Pancreas (tissue), 10 donors: ENCODE measurements at places on chromosomes 2 and 18. TPM values are rescaled to one million over a fixed set of nuclear protein-coding genes. Genes with fewer than 3 reads are reported as not detected.
A peak's percentile ranks its signal among the peaks of the same experiment; 100 is the strongest.

GRCh38 chr2:36706021-36706876 lies 9.7 kb downstream of the VIT start:
- no peak for DNase-seq
- no peaks in the 10 kb centered on the region for H3K4me1 ChIP-seq
- H3K27ac ChIP-seq, result no peak overlapping the region
- no peak overlapping the region for H3K4me3 ChIP-seq
- no peaks in the 10 kb centered on the region for H3K27me3 ChIP-seq

DNA sequence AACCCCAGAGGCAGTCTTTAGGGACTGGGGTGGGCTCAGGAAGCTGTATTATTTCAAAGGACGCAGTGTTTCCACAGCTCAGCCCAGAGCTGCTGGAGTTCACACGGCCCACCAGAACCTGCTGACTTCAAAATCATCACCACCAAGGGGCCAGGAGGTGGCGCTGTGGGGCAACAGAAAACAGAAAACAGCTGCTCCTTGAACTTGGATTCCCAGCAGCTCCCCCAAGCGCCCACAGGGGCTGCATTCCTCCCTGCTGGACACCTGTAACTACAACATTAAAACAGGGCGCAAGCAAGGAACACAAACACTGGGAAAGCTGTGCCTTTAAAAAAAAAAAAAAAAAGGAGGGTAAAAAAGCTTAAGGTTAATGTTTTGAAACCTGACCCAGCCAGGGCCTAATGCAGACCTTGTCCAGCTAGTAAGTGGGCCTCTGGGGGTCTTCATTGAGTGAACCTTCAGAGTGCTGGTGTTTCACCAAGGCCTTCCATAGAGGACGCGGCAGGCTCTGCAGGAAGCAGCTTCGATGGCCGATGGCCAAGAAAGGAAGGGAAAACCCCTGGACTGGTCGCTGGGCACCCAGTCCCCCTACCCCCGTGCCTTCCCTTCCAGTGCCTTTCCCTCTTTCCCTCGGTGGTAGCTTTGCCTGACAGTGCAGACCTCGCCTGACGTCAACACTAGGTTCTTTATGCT lies 25.9 kb downstream of the MLPH start:
- no peaks in the 10 kb centered on the region for H3K36me3 ChIP-seq
- DNase-seq, result peak; percentile 91
- H3K27ac ChIP-seq, result peak overlapping the region; percentile 35

DNA sequence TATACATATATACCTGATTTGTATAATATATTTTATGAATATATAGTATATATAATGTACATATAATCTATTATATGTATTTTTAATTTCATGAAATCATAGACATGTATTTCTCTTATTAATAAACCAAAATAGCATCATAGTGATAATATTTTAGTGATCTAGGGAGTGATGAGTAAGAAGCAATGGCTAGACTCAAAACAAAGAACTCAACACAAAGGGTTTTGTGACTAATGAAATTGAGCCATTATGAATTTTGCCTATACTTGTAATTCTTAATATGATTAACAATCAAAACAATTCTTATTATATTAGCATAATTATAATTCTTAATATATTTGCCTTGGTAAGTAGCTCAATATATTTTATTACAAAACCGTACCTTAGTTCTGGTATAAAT lies 1614.1 kb upstream of the TMEFF2 start:
- no peak overlapping the region for H3K27ac ChIP-seq
- DNase-seq, result no peak
- no peaks in the 10 kb centered on the region for H3K36me3 ChIP-seq
- no peaks in the 10 kb centered on the region for H3K4me1 ChIP-seq

GRCh38 chr2:155377266-155377680 lies 678.8 kb downstream of the KCNJ3 start:
- no peak overlapping the region for H3K4me3 ChIP-seq
- no peak for DNase-seq
- H3K27me3 ChIP-seq, result no peaks in the 10 kb centered on the region
- no peak overlapping the region for H3K27ac ChIP-seq
- no peaks in the 10 kb centered on the region for H3K36me3 ChIP-seq

GRCh38 chr18:9690418-9691188 lies 17.5 kb upstream of the RAB31 start:
- no peak overlapping the region for H3K4me3 ChIP-seq
- no peak for DNase-seq
- H3K27me3 ChIP-seq, result no peaks in the 10 kb centered on the region
- H3K36me3 ChIP-seq, result no peaks in the 10 kb centered on the region
- no peak overlapping the region for H3K27ac ChIP-seq

GRCh38 chr18:59737776-59738300 lies 40.6 kb upstream of the CCBE1 start:
- no peaks in the 10 kb centered on the region for H3K4me1 ChIP-seq
- no peak overlapping the region for H3K4me3 ChIP-seq
- H3K36me3 ChIP-seq, result no peaks in the 10 kb centered on the region
- H3K27me3 ChIP-seq, result no peaks in the 10 kb centered on the region

DNA sequence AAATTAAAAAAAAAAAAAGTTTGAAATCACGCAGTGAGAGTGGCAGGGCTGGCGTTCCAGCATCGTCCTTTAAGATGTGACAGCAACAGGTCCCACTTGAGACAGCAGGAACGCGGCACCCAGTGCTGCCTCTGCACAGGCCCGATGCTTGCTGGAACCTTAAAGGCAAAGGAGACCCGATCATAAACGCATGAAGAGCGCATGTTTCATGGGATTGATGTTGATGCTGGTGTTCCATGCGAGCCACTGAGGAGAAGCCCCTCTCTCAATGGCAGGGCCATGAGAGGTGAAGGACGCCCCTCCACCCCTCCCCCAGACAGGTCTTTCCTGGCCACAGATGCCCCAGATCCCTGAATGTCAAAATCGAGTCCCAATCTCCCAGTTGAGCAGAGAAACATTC lies 17.9 kb upstream of the ALPI start:
- H3K4me3 ChIP-seq, result no peak overlapping the region
- DNase-seq, result no peak
- no peak overlapping the region for H3K27ac ChIP-seq
- no peaks in the 10 kb centered on the region for H3K4me1 ChIP-seq
- H3K36me3 ChIP-seq, result no peaks in the 10 kb centered on the region
- H3K27me3 ChIP-seq, result no peaks in the 10 kb centered on the region

DNA sequence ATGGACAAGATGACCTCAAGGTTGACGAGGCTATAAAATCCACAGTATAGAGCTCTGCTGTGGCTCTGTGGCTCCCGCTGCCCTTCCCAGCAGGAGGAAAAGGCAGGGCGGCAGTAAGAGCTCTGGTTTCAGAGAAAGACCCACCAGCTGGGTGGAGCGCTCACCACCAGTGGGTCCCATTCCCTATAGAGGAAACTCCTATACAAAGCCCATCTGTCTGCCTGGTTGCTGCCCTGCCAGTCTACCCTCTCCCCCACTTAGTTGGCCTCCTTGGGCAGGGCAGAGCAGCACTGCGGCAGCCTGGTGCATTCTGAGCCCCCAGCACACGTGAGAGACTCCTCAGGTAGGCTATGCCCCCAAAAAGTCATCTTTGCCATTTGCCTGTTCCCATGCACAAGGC lies 26.5 kb downstream of the TNS1 start:
- peaks cover 10% of the 10 kb centered on the region for H3K36me3 ChIP-seq
- no peaks in the 10 kb centered on the region for H3K27me3 ChIP-seq
- no peak overlapping the region for H3K4me3 ChIP-seq
- DNase-seq, result peak; percentile 7

- H3K27ac ChIP-seq, result no peak overlapping the region
- H3K4me1 ChIP-seq, result no peaks in the 10 kb centered on the region
- H3K36me3 ChIP-seq, result no peaks in the 10 kb centered on the region
- no peaks in the 10 kb centered on the region for H3K27me3 ChIP-seq
- DNase-seq, result no peak
- H3K4me3 ChIP-seq, result no peak overlapping the region
Measured at GRCh38 chr2:236963631-236964182, 122.0 kb upstream of the COPS8 start.

DNA sequence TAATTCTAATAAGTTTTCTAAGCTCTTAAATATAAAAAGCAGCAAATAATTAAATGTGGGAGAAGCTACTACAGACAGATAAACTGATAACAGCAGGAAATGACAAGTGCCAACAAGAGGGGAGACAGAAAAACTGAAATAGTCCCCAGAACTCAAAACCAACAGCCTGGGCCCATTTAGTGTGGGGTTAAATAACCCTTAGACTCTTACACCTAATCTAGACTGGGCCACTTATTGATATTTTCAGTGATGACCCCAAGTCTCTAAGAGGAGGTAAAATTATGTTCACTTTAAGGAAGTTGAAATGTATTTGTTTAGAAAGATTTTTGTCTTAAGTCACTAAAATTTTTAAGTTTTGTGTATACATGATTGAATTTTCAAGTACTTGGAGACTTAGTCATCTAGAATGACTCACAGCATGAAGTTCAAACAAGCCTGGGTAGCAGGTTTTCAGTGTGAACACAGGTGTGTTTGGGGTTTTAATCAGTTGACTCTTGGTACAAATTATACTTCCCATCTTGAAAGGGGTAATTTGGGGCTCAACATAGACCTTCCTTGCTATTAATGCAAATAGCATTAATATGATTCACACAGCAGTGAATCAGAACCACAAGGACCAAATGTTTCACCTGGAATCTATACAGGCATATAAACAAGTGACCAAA lies 54.9 kb upstream of the MYO3B start:
- no peaks in the 10 kb centered on the region for H3K36me3 ChIP-seq
- no peak overlapping the region for H3K27ac ChIP-seq
- no peak overlapping the region for H3K4me3 ChIP-seq
- no peaks in the 10 kb centered on the region for H3K4me1 ChIP-seq
- peak; percentile 20 for DNase-seq
- no peaks in the 10 kb centered on the region for H3K27me3 ChIP-seq

DNA sequence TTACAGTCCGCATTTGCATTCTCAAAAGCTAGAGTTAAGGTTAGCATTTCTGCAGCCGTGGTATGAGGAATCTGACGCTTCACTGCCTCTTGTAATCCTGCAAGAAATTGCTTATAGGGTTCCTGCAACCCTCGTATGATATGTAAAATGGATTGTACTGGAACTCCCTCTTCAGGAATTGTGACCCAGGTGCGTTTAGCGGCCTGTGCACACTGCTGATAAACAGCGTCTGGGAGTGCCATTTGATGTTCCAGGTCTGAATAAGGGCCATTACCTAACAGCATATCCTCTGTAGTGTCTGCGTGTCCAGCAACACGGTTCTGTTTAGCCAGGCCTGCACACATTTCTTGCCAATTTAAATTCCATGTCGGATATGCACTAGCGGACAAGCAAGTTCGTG lies 42.5 kb downstream of the CXCR4 start:
- no peak overlapping the region for H3K27ac ChIP-seq
- no peak overlapping the region for H3K4me3 ChIP-seq
- H3K27me3 ChIP-seq, result no peaks in the 10 kb centered on the region
- no peak for DNase-seq
- no peaks in the 10 kb centered on the region for H3K36me3 ChIP-seq
- H3K4me1 ChIP-seq, result no peaks in the 10 kb centered on the region

The ZSCAN30 gene
- 8.8 TPM for total RNA-seq

The DNER gene
- total RNA-seq, result 0.34 TPM

The LRRC30 gene
- not detected for total RNA-seq

The ZNF512 gene
- total RNA-seq, result 9.5 TPM

The TMEM163 gene
- 19.0 TPM for total RNA-seq

The UGT1A1 gene
- not detected for total RNA-seq

The THSD7B gene
- total RNA-seq, result not detected

The SPR gene
- total RNA-seq, result 38.6 TPM
